ENCODE measurements at places on chromosomes 7 and 10.

GRCh38 chr10:115772606-115773005 lies 500.4 kb downstream of the GFRA1 start:
- DNase-seq, result no peak

DNA sequence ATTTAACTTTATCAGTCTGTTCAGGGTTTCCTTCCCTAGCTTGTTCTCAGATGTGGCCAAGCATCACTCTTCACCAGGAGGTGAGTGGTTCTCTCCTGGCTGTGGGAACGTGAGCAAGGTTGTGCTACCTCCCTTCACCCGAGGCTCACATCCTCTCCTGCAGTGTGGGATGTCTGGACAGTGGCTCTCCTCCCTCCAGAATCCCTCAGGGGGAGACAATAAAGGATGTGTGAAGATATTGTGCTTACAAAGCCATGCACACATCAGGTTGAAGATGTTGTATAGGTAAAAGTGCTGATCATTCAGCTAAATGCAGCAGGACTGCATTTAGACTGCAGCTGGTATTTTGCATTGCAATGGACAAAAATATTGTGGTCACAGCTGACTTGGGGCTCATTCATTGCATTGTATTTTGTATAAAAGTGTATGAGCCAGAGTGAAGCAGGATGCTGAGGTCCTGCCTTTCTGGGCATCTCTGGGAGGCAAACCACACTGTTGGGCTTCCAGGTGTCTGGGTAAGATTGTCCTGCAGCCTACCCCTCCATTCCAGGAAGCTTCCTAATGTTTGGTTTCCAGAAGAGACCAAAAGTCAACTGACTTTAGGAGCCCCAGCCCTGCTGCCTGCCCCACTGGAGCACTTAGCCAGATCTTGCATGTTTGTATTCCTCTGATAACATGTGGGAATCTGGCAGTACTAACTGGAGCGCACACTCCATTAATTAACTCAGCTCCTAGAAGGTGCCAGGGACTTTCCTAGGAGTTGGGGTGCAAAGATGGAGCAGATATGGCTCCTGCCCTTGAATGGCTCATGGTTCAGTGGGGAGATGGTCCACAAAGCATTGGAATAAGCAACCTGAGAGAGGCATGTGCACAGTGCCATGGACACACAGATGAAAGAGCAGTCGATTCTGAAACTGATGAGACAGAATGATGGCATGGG lies 292.5 kb upstream of the ZNF32 start:
- DNase-seq, result no peak

DNA sequence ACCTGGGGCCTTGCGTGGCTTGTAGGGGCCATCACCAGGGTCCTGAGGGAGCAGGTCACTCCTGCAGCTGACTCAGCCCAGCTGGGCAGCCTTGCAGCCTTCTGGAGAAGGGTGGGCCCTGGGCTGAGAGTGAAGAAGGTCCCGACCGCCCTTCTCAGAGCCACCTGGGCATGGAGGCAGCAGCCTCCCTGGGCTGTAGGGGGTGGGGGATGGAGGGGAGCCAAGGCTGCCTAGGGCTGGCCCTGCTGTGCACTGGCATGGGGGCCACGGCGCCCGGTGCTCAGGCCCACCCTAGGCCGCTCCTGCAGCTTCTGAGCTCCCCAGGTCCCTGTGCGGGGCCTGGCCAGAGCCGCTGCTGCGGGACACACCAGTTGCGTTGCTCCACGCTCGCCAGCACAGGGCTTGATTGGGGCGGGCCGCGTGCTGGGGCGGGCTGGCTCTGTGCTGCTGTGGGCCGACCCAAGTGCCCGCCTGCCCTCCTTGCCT lies 63.6 kb upstream of the NKX6-2 start:
- no peak for DNase-seq

- peak; percentile 55 for DNase-seq
Observed at GRCh38 chr10:22022257-22023032, 18.9 kb upstream of the DNAJC1 start.

DNA sequence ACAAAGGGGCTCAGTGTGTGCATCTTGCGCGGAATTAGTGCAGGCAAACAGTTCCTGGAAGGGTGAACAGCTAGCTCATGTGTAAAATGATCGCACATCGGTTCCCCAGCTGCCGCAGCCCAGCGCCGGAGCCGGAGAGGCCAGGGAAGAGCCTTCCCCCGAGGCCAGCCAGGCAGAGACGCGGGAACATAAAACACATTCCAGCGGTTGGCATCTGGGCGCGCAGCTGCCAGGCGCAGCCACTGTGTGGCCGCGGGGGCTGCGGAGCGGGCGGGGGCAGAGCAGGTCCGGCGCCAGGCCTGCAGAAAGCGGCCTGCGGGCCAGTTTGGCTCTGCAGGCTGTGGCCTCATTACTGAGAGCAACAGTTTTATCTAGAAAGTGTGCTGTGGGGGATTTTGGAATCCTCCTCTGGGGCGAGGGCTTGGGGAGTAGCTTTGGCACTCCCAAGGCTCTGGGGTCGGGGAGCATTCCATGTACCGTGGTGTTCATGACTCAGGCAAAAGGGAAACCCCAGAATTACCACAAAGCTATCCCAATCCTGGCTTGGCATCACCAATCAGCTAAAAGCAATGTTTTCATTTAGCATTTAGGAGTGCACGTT lies 74.3 kb downstream of the SAMD9 start:
- DNase-seq, result no peak
